ENCODE measurements at places on chromosomes 6 and 20. TPM values are rescaled to one million over a fixed set of nuclear protein-coding genes. Genes with fewer than 3 reads are reported as not detected.

Gene DCDC2
- 0.17 TPM for total RNA-seq

GRCh38 chr6:3351105-3351676, 92.4 kb downstream of the PSMG4 start:
- DNase-seq = no peak

Gene PI3
- total RNA-seq = not detected

DNA sequence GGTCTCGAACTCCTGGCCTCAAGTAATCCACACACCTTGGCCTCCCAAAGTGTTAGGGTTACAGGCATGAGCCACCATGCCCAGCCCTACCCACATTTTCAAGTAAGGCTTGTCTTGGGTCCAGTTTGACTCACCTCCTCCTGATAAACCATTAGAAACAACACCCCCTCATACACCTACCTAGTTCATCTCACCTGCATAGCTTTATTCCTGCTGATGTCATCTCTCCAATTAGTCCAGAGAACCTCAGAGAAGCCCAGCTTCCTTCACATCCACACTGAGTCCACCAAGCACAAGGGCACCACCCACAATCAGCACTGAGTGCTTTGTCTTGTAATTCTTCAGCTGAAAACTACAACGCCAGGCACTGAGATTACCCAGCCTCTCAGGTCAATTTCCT, 35.3 kb downstream of the KIF16B start:
- DNase-seq = no peak

GRCh38 chr6:113187661-113188060, 669.5 kb upstream of the MARCKS start:
- no peak for DNase-seq
